ENCODE measurements at places on chromosomes 6 and 20.

GRCh38 chr6:15490242-15491100 is 172.4 kb downstream of the DTNBP1 start:
- no peak for DNase-seq

GRCh38 chr6:52149949-52150348 is 36.2 kb upstream of the IL17A start:
- no peak for DNase-seq

- DNase-seq: peak; percentile 85
Observed at GRCh38 chr6:33585403-33586107, 5.5 kb upstream of the BAK1 start.

DNA sequence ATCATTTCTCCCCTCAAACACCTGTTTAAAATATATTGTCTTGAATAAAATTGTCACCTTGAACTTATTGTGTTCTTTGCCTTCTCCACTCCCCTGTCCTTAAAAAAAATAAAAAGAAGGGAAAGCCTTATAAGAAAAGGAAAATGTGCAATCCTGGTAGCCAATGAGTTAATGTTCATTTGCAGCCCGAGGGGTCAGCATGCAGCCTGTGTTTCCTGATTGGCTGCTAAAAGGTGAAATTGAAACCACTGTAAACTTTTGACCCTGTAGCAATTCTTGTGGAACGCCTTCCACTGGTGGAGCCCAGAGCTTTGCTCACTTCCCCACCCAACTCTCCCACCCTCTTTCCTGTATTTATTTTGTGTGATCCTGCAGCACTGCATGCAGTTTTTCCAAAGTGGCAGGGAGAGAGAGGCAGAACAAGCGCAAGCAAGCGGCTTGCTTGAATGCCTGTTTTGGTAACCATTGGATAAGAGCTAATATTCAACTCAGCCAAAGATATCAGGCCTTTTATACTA is 74.9 kb downstream of the NCOA3 start:
- no peak for DNase-seq

GRCh38 chr20:43870484-43870883 is 44.2 kb upstream of the TOX2 start:
- no peak for DNase-seq

- no peak for DNase-seq
Observed at GRCh38 chr20:21380711-21381110, 16.6 kb downstream of the NKX2-4 start.
